ENCODE measurements at places on chromosomes 6 and 20.
A peak's percentile ranks its signal among the peaks of the same experiment; 100 is the strongest.

DNA sequence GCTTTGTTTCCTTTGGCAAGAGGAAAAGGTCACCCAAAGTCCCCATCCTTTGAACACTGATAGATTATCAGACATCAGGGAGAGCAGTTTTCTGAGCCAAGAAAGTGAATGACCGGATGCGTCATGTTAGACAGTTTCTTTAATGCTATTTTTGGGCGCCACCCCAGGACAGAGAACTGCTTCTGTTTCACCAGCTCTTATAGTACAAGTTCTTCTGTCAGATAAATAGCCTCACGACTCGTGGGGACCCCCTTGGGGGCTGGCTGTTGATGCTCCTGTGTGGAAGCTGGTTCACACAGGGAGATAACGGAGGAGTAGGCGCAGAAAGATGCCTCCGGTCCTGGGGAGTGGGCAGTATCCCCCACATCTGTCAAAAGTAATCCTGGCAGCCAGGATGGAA lies 54.6 kb downstream of the NPEPL1 start:
- DNase-seq: no peak

- peak; percentile 27 for DNase-seq
These were observed 563 bp upstream of the SRSF3 start for GRCh38 chr6:36593569-36594028.

DNA sequence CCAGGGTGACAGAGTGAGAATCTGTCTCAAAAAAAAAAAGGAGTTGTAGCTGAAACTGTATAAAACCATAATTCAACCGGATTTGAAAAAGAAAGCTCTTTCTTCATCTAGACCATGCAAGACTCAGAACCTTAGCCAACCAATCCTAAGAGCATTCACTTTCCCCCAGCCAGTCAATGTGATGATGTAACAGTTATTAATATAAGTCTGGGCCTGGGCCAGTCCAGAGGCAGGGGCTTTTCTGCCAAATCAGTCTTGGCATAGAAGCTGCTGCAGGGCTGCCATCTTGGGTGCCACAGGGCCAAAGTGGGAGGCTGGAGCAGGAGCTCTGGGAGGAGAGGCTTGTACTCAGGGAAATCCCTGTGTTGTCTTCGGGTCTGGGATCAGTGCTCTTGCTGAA lies 288.4 kb downstream of the CLIC5 start:
- DNase-seq: no peak

DNA sequence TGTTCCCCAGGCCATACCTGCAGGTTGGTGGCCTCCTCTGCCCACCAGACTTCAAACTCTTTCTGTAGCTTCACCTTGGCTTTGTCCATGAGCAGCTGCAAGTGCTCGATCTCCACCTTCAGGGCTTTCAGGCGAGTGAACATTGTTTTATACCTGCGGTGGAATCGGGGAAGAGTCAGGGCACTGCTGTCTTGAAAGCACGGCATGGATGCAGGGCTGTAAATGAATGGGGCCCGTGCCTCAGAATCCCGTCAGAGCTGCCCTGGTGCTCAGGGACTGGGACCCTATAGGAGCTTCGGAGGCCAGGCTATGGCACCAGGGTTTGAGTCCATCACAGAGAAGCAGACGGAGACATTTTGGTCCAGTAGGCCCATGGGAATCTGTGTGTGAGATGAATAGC lies 37.9 kb upstream of the KCNK16 start:
- no peak for DNase-seq

DNA sequence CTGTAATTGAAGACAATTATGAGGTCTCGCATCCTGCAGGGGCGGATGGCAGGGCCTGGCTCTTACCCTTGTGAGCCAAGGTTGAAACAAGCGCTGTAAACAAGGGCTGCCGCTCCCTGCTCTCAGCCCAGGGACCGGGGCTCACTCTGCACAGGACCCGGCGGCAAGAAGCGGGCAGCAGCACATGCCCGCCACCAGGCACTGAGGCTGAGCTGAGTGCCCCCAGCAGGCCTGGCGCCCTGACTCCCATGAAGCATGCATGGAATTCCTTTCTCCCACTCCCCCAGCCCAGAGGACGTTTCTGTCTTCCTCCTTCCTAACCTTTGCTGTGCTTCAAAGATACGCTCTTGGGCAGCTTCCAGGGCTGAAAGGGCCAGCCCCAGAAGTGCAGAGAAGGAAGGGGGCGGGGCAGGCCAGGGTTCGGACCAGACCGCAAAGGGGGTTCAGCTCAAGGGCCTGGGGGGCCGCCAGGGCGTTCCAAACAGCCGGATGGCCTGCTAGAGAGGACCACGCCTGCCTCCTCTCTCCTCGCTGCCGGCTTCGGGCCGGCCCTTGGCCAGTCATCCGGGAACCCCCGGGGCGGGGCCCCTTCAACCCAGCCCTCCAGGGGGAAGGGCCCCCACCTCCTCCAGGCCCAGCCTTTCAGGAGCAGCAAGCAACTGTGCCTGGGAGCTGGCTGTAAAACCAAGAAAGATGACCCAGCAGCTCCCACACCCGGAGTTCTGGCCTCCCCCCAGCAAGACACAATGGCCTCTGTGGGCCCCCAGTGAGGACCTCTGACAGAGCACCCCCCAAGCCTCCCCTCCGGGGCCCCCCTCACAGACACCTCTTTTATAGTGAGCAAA lies 109.9 kb downstream of the NOL4L start:
- DNase-seq: no peak

DNA sequence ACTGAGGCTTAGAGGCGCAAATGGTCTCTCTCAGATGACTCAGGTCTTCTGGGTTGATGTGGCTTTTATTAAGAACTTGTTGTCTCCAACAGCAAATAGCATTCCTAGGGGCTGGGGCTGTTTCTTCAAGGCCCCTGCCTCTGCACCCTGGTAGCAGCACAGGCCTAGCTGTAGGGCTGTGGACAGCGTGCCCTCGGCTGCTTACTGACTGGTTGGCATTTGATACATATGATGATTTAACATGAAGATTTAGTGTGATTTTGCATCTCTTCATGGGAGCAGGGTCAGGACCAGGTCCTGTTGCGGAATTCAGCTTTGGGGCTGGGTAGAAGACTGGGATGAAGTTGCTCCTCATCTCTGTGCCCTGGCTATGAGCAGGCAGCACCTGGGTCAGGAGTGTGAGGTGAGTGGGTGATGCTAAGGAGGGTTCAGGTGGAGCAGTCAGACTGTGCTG lies 24.3 kb upstream of the IER3 start:
- DNase-seq: no peak

DNA sequence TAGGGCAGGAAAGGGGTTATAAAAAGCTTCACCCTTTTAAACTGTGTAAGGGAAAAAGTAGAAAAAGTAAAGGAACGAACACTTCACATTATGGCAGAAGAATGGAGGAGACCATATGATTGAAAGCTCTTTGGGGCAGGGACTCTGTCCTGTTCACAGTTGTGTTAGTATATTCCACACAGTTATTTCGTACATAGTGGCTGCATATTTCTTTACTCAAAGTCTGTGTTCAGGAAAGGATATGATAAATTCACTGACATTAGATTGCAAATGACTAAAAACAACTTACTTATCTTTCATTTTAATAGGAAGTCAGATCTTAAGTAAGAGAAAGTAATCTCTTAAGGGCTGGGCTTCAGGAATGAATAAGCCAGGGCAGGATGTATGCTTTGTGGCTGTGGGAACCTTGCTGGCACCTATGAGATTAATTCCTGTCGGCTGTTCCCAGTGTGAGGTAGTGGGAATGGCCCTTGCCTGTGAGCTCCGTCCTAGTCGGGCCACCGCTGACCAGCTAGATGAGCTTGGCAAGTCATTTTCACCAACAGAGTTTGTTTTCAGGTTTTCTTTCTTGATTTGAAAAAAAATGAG lies 11.2 kb downstream of the PPP1R14C start:
- DNase-seq: no peak

DNA sequence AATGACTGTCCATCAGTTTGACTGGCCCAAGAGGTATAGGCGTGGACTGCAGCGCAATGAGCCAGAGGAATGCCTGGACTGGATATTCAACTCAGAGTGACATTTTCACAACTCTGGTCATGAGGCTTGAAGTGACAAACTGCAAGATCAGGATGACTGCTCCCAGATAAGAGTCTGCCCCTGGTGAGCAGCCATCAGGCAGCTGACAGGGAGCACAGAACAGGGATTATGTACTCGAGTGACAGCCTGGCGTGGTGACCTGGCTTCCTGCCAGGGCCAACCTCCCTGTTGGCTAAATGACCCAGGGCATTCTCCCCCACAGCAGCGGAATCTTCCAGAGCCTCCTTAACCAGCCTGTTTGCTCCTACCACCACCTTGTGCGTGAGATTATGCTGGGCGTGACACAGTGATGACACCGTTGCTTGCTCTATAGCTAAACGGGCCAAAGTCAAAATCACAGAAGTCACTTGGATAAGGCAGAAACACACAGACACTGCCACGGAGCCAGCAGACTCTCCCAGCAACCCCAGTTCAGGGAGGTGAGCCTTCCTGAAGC lies 209.1 kb upstream of the JARID2 start:
- DNase-seq: no peak

- DNase-seq: peak; percentile 26
These were observed 123.3 kb upstream of the SLC2A12 start for GRCh38 chr6:134175532-134176263.

- no peak for DNase-seq
These were observed 162.5 kb downstream of the WDR27 start for GRCh38 chr6:169539176-169539897.

GRCh38 chr6:100417036-100417435 lies 47.7 kb downstream of the SIM1 start:
- DNase-seq: no peak

GRCh38 chr6:133341607-133342158 lies 100.5 kb downstream of the EYA4 start:
- no peak for DNase-seq

GRCh38 chr20:15439551-15439950 lies 1102.1 kb upstream of the FLRT3 start:
- no peak for DNase-seq

DNA sequence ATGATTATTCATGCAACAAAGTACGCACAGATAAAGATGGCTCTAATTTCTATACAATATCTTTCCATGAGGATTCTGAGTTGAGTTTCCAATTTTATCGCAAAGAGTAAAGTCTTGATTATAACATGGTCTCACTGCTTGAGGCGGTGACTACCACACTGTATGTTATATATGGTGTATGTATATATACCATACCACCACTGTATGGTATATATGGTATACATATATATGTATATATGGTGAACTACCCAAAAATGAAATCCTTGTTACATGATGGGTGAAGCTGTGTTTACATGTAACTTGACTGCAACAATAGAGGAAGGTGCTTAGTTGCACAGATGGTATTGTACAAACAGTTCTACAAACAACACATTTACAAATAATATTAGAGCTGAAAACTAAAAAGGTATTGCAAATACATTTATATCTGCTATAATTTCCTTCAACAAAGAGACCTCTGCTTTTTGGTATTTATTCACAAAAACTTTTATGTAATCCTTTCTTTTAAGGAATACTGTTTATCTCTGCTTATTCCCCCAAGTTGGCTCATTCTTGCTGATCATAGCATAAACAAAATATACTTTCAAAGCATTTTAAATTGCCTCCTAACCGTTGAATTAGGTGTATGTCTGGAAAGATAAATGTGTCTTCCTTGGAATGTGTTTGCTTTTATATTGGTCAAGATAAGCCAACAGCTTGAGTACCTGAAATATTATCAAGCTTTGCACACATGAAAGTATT lies 77.7 kb upstream of the TPD52L1 start:
- DNase-seq: no peak

GRCh38 chr20:16445482-16445881 lies 127.8 kb downstream of the KIF16B start:
- no peak for DNase-seq

DNA sequence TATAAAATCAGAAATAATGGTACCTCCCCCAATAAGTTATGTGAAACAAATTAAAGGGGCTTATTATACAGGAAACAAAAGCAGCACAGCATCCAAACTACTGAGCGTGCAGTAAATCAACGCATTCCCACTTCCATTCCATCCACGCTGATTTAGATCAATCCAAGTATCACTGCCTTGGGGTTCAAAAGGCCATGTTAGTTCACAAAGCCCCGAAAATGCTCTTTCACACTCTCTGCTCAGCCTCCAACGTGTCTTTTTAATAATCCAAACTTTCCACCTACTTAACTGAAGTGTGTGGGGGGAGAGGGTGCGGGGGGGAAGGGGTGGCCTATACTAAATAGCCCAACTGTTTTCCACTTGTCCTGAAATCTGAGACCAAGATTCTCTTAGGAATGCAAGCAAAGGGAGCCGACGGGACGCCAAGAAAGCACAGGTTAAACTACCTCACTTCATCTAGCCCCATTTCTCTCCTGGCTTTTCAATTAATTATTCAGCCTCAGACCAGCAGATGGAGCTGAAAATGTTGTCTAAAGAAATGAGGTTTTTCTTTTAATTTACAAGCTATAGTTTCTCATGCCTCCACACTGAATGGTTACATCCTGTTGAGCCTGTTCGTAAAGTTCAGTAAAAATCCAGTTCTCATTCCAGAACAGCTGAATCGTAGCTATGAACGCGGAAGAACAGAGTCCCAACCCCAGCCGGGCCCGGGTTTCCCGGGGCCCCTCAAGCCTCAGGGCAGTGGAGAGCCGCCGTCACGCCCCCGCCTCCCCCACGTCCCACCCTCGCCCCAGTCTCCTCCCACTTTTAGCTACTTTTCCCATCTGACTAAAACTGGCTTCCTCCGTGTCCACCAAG lies 1.0 kb upstream of the NXT1 start:
- peak; percentile 67 for DNase-seq

DNA sequence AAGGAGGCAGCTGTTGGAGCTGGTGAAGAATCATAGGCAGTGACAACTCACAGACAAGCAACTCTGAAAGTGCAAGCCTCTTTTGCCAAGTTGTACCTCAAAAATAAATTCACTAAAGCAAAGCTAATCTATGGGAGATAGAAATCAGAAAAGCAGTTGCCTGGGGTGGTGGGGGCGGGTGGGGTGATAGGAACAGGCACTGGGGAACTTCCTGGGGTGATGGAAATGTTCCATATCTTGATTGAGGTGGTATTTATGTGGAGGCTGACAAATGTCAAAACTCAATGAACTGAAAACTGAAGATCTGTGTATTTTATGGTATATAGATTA lies 52.4 kb downstream of the ATP9A start:
- DNase-seq: no peak

DNA sequence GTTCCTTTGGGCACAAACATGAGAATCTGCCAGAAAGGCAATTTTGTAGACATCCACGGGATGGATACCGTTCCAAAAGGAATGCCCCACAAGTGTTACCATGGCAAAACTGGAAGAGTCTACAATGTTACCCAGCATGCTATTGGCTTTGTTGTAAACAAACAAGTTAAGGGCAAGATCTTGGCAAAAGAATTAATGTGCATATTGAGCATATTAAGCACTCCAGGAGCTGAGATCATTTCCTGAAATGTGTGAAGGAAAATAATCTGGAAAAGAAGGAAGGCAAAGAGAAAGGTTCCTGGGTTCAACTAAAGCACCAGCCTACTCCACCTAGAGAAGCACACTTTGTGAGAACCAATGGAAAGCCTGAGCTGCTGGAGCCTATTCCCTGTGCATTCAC lies 103.9 kb upstream of the ARG1 start:
- no peak for DNase-seq

- no peak for DNase-seq
These were observed 35.8 kb upstream of the PCMTD2 start for GRCh38 chr20:64219730-64220129.
